ENCODE measurements at places on chromosomes 1 and 21.

DNA sequence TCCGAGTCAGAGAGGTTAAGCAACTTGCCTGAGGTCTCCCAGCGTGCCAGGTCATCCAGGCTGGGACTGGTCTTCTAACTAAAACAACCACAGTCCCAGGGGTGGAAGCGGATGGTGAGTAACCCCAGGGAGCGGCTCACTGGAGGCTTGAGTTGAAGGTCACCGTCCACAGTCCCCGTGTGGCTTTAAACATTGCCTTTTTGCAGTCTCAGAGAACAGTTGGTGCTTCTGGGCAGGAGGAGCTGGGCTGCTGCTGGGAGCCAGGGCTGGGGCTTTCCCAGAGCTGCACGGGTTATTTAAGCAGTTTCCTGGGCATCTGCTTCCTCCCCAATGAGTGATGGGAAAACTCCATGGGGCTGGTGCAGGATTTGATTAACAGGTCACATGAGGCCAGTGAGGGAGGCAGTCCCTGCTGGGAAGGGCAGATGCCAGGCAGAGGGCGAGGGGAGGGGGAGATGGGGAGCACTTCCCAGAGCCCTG lies 12.3 kb downstream of the ARHGEF10L start:
- DNase-seq = no peak

DNA sequence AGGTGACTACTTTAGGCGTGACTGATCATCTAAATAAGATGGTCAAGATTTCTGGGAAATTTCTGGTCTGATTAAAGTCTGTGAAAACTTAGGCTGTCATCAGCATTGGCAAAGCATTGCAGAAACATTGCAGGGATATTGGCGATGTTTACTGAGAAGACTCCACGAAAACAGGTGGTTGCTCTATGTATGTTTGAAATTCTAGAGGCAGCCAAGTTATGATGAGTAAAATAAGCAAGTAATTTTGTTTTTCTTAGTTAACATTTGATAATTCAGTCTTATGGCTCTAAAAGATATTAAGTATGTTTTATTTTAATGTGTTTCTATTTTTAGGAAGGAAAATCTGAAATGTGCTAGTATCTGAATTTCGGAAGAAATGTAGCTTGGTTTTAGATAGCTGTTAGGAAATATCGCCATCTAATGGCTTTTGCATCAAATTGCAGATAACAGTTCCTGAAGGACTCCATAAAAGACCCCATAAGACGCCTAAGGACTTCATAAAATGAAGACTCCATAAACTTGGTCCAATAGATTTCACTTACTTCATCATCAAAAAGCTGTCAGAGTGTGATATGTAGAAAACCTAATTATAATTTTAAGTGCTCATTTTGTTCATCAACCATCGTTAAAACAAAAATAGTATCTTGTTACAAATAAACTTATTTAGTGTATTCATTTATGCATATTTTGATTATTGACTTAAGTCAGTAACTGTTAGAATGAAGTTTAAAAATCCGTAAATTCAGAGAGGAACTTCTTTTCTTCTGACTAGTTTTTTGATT lies 344.6 kb downstream of the RYR2 start:
- peak; percentile 20 for DNase-seq

GRCh38 chr1:154400381-154400801 lies 4.8 kb upstream of the IL6R start:
- no peak for DNase-seq

GRCh38 chr1:117892512-117892911 lies 36.9 kb downstream of the GDAP2 start:
- DNase-seq = no peak

GRCh38 chr1:117612517-117613248 lies 6.8 kb downstream of the TENT5C start:
- DNase-seq = no peak

DNA sequence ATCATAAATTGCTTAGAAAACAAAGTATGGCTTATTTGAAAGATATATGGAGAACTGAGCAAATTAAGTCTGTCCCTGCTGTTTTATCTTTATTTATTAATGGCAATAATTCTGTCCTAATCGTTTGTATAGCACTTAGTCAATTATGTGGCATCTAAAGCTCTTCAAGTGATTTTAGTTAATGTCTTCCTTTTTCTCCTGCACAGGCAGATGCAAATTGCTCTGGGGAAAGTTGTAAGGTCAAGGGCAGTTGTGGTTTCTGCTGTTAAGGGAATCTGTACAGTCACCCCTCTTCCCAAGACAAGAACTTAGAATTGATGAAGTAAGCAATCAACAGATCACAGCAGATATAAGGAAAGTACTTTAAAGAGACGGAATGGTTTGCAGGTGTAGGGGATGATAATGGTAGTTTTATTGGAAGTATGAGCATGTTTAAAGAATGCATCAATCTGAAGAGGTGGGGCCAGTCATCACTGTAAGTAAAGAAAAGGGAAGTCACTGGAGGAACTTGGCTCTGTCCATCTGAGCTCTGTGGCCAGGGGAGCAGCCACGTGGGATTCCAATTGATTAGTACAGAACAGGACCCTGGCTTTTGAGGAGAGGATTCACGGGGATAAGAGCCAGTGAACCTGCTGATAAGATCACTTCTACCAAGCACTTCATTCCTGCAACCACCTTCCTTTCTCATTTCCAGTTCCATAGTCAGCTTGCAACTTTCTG lies 116.0 kb upstream of the KCNJ6 start:
- no peak for DNase-seq

DNA sequence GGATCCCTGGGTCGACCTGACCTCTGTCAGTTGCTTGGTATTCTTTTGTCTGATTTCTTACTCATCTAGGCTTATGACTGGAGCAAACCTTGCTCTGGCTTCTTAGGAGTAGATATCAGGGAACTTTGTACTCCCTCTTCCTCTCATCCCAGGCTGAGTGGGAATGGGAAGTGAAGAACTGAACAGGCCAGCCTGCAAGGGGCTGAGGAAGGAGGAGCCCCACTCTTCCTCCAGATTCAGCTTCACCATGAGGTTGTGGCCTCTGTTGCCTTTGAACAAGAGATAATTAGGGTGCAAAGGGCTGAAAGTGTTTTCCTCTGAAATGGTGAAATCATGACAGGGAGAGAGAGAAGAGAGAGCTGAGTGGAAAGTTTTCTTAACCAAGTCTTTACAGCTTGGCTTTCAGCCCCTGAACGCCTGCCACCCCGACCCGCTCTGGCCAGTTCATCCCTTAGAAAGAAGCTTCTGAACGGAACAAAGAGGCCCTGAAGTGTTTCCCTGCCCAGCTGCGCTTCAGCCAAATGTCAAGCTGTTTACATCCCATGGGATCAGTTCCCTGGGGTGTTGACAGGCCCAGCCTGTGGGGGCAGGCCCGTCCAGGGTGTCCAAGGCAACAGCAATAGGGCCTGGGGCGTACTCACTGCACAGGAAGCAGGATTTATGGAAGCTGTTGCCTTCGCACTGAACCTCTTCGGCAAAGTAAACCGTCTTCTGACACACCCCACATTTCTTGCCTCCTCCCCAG lies 11.2 kb downstream of the CSRP1 start:
- DNase-seq = no peak

- no peak for DNase-seq
Observed at GRCh38 chr1:6976044-6976375, 190.8 kb downstream of the CAMTA1 start.

DNA sequence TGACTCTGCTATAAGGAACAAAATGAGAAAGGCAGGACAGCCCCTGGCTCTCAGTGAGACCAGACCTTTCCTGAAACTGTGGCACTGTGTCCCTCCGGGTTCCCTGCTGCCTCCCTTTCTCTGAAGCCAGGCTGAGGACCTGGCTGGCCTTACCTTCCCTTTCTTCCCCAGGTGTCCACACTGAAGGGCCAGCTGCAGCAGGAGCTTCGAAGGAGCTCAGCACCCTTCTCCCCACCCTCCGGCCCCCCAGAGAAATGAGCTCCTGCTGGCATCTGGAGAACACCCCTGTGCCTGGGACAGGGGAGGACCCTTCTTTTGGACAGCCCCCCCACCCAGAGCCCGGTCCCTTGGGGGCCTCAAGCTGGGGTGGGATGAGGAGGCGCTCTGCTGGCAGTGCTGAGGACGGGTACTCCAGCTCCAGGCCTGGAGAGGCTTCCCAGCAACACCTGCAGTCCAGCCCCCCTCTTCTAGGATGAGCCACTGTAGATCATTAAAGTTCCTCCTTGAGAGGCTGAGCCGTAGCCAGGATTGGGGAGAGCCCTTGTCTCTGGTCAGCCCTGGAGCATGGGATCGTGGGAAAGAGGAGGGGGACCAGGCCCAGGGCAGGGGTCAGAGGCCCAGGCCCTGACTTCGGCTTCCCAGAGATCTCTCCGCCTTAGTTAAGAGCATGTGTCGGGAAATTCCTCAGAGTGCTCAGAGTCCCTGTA lies 8.1 kb downstream of the MFAP2 start:
- DNase-seq = no peak

- no peak for DNase-seq
Observed at GRCh38 chr1:17400725-17401341, 28.8 kb downstream of the PADI6 start.

DNA sequence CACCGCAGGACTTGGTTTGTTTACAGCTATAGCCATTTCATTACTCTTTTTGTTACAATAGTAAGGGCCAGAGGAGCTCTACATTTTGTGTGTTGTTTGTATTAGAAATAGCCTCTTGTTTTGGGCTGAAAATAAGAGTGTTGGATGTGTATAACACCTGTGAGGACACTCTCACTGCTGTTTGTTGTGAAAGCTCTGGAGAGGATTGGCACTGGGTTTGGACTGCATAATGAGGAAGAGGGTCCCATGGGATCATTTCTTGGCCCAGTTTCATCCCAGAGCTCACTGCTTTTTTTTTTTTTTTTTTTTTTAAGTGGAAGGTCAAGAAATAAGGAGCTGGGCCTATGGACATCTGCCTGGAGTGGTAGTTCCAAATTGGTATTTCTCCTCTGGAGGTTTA lies 61.6 kb upstream of the KIAA0040 start:
- no peak for DNase-seq

DNA sequence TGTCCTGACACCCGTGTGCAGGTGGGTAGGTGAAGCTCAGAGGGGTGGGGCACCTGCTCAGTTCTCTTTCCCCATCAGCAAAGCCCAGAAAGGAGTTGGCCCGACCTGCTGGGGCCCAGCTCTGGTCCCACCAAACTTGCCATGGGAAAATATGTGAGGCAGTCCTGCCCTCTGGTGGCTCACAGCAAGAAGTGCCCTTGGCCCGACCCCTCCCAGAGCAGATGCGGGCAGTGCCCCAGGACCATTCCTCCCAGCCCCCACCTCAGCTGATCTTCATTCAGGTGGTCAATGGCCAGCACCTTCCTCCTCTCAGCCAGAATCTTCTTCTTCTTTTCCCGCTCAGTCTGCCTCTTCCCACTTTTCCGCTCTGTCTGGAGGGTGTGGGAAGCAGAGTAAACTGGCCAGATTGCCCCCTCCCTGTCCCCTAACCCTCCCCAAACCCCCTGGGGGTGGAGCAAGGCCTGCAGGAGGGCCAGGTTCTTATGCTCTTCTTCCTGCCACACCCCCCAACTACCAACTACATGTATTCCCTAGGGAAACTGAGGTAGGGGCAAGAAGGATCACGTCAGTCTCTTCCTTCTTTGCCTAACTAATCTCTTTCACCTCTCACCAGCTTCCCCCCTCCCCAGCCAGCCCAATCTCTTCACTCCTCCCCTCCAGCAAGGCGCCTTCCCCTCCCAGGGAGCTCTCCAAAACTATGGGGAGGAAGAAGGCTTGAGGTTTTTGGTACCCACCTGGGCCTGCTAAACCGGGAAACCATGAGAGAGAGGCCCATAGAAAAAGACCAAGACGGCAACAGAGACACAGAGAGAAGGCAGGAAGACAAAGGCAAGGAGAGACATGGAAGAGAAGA lies 15.6 kb downstream of the TNNT2 start:
- DNase-seq = no peak

DNA sequence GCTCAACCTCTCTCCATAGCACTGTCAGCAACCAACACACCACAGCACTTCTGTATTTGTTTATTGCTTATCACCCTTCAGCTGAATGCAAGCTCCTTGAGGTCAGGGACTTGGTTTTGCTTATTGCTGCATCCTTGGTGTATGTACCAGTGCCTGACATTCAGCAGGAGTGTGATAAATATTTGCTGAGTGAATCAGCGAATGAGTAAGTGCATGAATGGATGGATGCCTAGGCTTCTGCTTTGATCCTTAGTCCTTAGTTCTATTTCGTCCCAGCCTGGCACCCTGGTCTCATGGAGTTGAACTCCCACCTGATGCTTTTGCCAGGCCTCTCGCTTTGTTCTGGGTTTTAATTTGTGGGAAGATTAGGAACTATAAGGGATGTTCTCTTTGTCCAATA lies 88.2 kb downstream of the ZSCAN20 start:
- no peak for DNase-seq

DNA sequence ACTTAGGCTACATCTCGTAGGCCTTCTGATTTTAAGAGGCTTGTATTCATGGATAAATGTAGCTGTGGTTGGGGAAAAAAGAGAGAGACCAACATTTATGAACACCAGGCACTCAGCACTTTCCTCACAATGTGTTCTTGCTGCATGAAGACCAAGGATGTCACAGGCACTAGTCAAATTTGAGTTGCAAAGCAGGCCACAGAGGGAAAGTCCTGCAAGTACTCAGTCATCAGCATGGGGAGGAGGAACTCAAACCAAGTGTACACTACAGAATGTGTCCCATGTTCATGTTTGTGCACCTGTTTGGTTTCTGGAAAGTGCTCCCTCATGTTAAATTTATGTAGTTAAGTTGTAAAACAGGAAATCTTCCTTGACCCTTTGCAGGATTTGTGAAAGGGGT lies 8.7 kb upstream of the MAP3K7CL start:
- DNase-seq = no peak

GRCh38 chr1:42420911-42421585 lies 34.8 kb downstream of the ZMYND12 start:
- DNase-seq = no peak

- no peak for DNase-seq
Observed at GRCh38 chr1:242522996-242523718, 1.3 kb downstream of the PLD5 start.

DNA sequence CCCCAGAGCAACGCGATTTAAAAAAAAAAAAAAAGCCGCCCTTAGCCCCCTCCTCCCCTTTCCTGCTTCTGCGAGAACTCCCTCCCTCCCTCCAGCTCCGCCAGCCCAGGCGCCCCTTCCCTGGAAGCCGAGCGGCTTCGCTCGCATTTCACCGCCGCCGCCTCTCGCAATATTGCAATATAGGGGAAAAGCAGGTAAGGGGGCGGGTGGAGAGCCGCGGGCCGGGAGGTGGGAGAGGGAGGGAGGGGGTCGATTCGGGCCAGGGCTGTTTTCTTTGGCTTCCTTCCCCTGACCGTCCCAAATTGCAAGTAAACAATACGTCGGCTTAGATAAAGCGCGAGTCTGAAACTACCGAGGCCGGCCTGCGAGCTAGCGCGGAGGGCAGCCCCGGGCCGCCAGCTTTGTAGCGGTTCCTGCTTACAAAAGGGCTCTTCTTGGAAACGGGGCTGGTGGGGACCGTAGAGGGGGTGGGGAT lies 408 bp downstream of the LMO4 start:
- DNase-seq = peak; percentile 28

GRCh38 chr1:59985911-59986515 lies 59.4 kb upstream of the CYP2J2 start:
- no peak for DNase-seq

- no peak for DNase-seq
Observed at GRCh38 chr1:25718732-25719131, 81.3 kb upstream of the SELENON start.

Measured in CD4-positive, alpha-beta T cell treated with Interleukin-4 for 4 hours (primary cell).